SW 1271 (cell line): ENCODE measurements at places on chromosomes 4 and X.
A peak's percentile ranks its signal among the peaks of the same experiment; 100 is the strongest.

- no peak for DNase-seq
These were observed 39.0 kb downstream of the BCOR start for GRCh38 chrX:40058719-40059118.

GRCh38 chr4:52837716-52838558 lies 24.2 kb upstream of the RASL11B start:
- no peak for DNase-seq

DNA sequence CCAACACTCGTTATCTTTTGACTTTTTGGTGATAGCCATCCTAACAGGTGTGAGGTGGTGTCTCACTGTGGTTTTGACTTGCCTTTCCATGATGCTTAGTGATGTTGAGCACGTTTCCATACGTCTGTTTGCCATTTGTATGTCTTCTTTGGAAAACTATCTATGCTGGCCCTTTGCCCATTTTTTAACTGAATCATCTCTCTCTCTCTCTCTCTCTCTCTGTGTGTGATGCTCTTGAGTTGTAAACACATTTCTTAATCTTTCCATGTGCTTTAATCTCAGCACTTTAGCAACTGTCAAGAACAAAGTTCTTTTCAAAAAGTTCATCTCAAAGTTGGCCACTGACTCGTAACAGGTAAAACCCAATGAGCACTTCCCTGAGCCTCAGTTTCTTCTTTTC lies 10.5 kb downstream of the SORBS2 start:
- no peak for DNase-seq

GRCh38 chr4:25569716-25570115 lies 85.9 kb upstream of the SLC34A2 start:
- no peak for DNase-seq

- DNase-seq = no peak
These were observed 97.6 kb downstream of the SLC34A2 start for GRCh38 chr4:25753239-25753638.

GRCh38 chr4:56067826-56068225 lies 119.1 kb downstream of the CEP135 start:
- DNase-seq = no peak

GRCh38 chrX:30804462-30804861 lies 84.6 kb downstream of the TAB3 start:
- DNase-seq = no peak

GRCh38 chrX:68920561-68920960 lies 91.7 kb downstream of the EFNB1 start:
- no peak for DNase-seq

DNA sequence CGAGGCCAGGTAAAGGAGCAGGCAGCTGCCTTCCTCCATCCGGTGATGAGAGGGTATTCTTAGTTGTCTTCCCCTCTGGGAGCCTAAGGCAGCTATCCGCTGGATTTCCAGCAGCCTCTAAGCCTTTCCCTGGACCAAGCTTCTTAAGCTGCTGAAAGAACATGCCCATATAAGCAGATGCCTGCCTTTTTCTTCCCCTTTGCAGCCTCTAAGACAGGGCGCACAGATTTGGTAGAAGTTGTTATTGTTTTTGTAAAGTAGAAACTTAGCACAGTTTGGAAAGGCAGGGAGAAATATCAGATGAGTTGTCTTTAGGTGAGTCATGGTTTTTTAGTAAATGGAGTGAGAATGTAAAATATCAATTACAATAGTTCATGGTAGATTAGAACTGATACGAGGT lies 210.8 kb downstream of the ARHGAP10 start:
- no peak for DNase-seq

DNA sequence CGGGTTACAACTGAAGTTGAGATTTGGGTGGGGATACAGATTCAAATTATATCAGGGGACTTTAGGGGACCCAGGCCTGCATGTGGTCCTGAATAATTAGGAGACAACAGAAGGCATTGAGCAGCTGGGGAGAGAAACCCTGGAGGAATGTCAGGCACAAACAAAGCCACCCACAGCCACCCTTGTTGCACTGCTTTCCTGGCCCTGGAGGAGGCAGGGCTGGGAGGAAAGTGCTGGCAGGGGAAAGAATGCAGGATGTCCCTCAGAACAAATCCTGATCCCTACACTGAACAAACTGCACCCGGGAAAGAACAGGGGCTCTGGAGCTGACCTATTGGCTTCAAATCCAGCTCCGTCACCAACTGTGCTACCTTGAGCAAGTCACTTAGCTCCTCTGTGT lies 214.1 kb upstream of the ATP6AP2 start:
- no peak for DNase-seq

GRCh38 chrX:109952050-109952449 lies 50.9 kb upstream of the TMEM164 start:
- no peak for DNase-seq

DNA sequence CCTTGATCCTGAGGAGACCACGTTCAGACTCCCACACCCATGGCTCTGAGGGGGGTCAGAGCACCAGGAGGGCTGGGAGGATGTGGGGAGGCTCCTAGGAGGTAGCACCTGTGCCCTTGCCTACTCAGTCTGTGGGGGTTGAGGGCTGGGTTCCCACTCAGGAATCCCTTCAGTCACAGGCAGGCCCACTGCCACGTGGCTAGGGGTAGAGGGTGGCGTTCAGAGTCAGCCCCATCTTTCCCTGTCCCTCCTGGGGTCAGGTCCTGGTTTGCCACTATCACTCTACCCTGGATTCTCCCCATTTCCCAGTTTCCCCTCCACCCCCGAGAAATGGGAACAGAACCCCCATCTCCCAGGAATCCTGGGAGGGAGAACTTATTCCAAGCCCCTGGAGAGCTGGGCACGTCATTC lies 111.3 kb downstream of the PSAPL1 start:
- no peak for DNase-seq

DNA sequence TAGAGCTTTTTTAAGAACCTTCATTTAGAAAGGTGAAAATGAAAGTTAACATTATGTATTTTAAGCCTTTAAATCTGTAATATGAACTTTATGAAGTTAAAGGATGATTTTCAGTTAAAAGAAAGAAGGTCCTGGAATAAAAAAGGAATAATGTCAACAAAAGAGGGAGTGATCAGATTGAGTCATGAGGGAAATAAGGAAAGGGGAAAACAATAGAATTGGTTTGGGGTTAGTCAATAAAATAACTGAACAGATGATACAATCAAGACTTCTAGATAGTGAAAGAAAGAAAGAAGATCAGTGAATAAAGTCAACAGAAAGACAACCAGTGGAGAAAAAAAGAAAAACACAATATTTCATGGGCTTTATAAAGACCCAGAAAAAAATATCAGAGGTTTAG lies 291.6 kb upstream of the ARSJ start:
- no peak for DNase-seq

GRCh38 chrX:17812763-17813162 lies 48.3 kb downstream of the RAI2 start:
- no peak for DNase-seq

DNA sequence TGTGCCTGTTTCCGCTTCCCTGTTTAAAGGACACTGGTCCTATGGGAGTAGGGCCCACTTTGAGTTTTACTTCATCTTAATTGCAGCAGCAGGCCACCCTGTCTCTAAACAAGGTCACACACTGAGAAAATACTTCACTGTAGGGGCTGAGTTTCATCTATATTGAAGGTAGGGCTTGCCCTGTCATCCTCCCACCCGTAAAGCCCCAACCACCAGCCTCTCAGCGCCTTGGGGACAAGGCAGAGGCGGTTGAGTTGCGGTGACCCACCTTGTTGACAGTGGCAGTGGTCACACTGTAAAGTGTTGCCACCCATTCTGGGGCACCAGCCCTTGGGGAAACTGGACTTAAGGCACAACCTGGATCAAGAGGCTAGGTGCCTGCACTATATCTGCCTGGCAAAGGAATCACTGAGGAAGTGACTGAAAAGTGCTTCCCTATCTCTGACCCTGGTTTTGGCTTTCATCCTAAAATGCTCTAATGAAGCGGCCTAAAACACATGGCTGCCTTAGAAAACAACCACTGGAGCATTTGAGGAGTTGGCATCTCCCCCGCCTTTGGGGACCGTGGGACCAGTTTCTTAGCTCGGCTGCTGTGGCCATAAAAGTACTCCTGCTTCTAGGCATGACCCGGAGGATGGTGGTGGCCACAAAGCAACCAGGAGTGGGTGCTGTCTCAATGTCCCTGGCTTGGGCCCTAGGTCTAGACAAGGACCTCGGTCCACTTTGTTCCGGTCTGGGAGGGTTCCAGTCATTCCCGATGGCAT lies 7.8 kb upstream of the WDR1 start:
- DNase-seq = no peak

- DNase-seq = no peak
These were observed 1076.2 kb downstream of the C4orf33 start for GRCh38 chr4:130172156-130172555.

DNA sequence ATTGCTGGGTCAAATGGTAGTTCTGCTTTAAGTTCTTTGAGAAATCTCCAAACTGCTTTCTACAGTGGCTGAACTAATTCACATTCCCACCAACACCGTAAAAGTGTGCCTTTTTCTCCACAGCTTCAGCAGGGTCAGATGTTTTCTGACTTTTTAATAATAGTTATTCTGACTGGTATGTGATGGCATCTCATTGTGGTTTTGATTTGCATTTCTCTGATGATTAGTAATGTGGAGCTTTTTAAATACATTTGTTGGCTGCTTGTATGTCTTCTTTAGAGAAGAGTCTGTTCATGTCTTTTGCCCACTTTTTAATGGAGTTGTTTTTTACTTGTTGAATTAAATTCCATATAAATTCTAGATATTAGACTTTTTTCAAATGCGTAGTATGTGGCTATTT lies 257.5 kb upstream of the ANKRD50 start:
- no peak for DNase-seq

- DNase-seq = no peak
These were observed 212.7 kb downstream of the KCTD8 start for GRCh38 chr4:44235897-44236296.

DNA sequence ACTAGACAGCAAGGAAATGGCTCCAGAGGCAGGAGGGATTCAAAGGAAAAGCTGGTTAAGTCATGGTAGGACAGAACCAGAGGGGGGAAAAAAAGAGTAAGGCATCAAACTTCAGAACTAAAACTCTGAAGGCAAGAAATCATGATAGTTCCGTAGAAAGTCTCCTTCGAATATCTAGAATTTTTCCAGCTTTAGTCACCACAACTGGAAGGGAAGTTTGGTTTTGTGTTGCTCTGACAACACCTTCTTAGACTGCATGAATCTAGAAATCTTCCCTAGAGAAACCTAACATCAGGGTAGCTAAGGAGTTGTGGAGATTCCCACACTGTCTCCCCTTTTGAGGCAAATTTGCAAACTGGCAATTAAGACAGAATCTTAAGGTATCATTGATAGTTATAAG lies 33.7 kb downstream of the AMMECR1 start:
- peak; percentile 69 for DNase-seq

GRCh38 chr4:75432683-75433082 lies 81.5 kb downstream of the RCHY1 start:
- DNase-seq = peak; percentile 3

- no peak for DNase-seq
These were observed 102.2 kb downstream of the EDA start for GRCh38 chrX:69718102-69718501.

- DNase-seq = no peak
These were observed 3.7 kb upstream of the C4orf36 start for GRCh38 chr4:86895692-86896488.

GRCh38 chr4:98448908-98449307 lies 187.7 kb downstream of the RAP1GDS1 start:
- no peak for DNase-seq

DNA sequence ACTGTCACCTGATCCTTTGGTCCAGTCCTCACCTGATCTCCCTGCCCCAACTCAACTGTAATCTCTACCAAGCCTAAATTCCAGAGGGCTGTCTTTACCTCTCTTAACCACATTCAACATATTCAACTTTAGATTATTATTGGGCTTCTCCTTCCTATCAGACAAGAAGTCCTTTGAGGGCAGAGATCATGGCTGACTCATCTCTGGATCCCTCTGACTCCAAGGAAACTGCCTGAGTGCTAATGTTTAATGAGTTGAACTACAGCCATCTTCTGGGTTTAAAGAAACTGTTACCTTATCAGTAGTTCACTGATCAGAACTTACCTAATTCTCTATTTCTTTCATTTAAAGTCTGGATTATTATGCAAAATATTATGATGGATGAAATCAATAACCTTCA lies 135.7 kb downstream of the GPC3 start:
- no peak for DNase-seq

GRCh38 chr4:49032440-49033161 lies 46.5 kb downstream of the CWH43 start:
- DNase-seq = no peak

DNA sequence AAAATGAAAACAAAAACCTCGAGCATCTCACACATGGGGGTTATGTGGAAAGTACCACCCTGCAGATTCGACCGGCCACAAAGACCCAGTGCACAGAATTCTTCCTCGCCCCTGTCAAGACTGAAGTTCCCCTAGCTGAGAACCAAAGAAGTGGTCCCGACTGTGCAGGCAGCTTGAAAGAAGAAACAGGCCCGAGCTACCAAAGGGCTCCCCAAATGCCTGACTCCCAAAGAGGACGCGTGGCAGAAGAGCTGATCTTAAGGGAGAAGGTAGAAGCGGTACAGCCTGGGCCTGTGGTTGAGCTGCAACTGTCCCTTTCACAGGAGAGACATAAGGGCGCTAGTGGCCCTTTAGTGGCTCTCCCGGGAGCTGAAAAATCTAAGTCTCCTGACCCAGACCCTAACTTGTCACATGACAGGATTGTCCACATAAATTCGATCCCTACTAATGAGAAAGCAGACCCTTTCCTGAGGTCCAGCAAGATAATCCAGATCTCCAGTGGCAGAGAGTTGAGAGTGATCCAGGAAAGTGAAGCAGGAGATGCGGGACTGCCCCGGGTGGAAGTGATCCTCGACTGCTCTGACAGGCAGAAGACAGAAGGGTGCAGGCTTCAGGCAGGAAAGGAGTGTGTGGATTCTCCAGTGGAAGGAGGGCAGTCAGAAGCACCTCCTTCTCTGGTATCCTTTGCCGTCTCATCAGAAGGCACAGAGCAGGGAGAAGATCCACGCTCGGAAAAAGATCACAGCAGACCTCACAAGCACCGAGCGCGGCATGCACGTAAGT lies 108.8 kb upstream of the MYOZ2 start:
- no peak for DNase-seq

GRCh38 chrX:44935640-44936039 lies 62.7 kb downstream of the KDM6A start:
- DNase-seq = no peak

GRCh38 chrX:34300871-34301270 lies 168.8 kb upstream of the FAM47A start:
- no peak for DNase-seq

DNA sequence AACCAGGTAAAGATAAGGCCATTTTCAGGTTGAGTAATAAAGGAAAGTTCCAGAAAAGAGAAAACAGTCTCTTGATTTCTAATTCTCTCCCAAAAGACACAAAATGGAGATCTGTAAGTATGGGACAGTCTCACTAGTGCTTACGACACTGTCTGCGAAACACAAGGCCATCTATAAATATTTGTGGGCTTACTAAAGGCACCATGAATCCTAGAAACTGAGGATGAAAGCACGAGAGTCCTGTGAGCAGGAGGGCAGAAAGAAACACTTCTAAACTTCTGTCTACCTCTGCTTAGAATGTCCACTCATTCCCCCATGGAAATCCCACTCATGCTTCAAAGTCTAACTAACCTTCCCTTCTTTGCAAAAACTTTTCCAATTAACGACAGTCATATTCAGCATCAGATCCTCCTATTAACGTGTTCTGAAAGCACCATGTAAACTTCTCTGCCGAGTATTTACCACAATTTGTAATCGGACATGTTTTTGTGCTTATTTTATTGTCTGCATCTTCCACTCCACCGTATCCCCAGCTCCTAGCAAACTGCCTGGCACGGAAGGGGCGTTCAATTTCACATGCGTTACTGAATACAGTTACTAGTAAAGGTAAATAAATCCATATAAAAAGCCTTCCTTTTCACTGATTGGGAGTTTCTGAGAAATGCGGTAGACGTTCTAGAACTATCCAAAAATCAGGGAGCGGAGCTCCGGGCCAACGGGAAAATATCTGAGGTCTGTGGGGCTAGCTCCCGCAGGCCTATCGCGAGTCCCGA lies 665 bp downstream of the PSMD10 start:
- DNase-seq = no peak
